ENCODE measurements at places on chromosomes 11 and 22.

DNA sequence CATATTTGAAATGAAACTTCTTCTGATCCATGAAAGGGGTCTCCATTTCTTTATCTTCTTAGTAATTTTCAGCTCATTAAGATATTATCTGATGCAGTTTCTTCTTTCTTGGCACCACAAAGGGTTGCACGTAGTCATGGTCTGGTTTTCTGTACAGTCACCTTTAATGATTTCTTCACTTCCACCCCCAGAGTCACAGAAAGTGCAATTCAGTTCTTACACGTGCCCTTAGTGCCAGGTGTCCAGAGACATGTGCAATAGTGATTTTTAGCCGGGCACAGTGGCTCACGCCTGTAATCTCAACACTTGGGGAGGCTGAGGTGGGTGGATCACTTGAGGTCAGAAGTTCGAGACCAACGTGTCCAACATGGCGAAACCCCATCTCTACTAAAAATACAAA lies 202.8 kb upstream of the MTNR1B start:
- DNase-seq, result no peak

DNA sequence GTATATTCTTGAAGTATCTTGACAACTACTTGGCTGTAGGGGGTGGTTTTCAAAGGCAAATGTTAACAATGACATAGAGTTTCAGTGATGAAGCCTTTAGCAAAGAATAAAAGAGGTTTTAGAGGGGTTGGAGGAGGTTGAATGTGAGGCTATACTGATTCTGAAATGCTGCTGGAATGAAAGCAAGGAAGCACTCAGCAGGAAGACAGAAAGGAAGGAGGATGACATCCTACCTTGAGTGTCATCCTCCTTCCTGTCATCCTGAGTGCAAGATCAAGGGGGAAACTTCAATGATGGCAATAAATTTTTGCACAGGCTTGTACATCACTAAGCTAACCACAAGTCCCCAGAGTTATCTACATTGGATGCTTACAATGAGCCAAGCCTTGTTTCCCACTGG lies 120.5 kb downstream of the APIP start:
- no peak for DNase-seq

DNA sequence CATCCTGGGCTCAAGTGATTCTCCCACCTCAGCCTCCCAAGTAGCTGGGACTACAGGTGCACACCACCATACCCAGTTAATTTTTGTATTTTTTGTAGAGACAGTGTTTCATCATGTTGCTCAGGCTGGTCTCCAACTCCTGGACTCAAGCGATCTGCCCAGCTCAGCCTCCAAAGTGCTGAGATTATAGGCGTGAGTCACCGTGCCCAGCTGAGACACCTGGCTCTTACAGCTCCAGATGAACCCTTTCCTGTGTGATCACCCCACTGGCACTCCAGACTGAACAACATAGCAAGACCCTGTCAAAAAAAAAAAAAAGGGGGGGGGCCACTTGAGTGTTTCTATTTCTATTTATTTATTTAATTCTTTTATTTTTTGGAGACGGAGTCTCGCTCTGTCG lies 1.0 kb upstream of the ADSL start:
- DNase-seq, result no peak

DNA sequence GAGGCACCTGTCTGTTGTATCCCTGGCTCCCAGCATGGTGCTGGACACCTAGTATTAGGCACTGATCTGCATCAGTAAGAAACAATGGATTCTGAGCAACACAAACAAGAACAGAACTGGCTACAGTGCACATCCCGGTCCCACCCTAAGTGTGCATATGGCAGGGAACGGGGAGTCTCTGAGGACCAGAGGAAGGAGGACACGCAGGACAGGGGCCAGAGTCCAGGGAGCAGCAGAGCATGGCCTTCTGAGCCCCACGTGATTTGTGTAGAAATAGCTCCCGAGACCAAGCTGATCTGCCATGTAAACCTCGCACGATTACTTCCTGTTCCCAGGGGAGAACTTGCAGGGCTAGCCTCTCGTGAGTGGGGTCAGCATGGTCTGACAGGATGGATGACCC lies 12.7 kb upstream of the SNX32 start:
- no peak for DNase-seq

- DNase-seq, result no peak
These were observed 1259.6 kb upstream of the CNTN5 start for GRCh38 chr11:97761175-97761574.

DNA sequence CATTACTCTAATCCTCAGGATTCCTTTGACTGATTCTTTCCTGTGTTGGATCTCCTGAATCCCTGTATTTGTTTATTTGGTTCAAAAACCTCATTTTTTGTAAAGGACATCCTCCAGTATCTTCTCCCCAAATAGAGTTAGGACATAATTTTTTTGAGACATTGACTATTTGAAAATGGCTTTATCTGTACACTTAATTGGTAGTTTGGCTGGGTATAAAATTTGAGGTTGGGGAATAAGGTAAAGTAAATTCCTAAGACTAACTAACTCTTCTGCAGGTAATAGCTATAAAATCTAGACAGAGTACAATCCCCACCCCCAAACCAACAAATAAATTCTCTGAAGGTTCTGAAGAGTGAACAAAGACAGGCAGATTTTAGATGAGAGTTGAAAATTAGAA lies 114.4 kb downstream of the CTTN start:
- DNase-seq, result no peak

DNA sequence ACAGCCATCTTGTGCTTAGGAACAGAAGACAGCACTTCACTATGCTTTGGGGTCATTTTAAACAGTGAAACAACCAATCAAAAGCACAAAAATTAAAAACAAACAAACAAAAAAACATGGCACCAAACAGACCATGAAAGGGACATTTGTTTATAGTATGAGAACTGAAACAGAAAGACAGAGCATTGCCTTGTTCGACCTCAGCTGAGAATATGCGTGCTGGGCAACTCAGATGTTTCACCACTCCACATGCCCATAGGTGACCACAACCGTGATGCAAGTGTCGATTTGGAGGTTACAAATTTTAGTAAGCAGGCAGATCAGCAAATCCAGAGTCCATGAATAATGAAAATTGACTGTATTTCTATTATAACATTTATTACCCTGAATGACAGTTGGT lies 30.0 kb downstream of the NNMT start:
- DNase-seq, result no peak

- DNase-seq, result no peak
These were observed 5.5 kb upstream of the IGF2 start for GRCh38 chr11:2144544-2145248.

- DNase-seq, result no peak
These were observed 26.4 kb downstream of the VPS37C start for GRCh38 chr11:61134801-61135257.

DNA sequence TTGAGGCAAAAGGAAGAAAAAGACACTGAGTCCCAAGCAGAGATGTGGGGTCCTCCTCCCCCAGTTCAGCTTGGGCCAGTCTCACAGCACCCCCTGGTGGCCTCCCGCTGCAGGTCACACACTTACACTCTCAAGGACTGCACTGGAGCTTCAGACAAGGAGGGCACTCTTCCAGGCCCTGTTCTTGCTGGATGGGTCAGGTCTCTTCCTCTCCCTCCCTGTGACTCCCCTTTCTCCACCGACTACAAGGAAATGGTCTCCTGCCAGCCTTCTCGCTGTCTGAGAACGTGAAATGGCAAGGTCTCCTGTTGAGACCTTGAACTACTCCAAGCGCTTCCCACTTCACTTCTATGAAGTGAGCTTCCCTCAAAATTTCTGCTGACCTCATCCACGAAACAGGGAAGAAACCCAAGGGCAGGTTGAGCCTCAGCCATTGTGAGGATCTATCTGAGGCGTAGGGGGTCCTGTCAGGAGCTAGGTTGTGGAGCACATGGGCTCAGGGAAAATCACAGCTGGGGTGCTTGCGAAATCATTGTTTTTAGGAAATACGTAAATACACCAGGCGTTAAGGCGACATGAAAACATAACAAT lies 11.2 kb upstream of the IGLL1 start:
- peak; percentile 80 for DNase-seq

DNA sequence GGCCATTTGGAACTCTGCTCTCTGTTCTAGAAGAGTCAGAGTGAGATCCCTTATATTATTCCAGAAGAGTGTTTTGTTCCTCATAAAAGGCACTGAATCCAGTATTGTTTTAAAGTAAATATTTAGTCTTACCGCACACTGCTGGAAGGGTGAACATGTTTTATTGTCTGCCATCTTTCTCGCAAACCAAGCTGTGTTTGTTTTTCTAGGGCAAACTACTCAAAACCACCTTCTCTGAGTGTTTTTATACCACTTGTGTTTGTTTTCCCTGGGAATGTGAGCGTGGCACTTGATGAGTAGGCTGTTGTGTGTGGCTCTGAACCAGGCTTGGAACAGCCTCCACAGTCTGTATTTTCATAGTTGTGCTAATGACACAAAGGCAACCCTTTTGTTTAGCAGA lies 89.8 kb downstream of the DBX1 start:
- DNase-seq, result no peak

GRCh38 chr11:83656796-83657330 lies 370.7 kb upstream of the CCDC90B start:
- no peak for DNase-seq

- DNase-seq, result no peak
These were observed 38.8 kb downstream of the MARK2 start for GRCh38 chr11:63877658-63878241.

- DNase-seq, result peak; percentile 77
These were observed 16.0 kb downstream of the USH1C start for GRCh38 chr11:17528181-17528691.

DNA sequence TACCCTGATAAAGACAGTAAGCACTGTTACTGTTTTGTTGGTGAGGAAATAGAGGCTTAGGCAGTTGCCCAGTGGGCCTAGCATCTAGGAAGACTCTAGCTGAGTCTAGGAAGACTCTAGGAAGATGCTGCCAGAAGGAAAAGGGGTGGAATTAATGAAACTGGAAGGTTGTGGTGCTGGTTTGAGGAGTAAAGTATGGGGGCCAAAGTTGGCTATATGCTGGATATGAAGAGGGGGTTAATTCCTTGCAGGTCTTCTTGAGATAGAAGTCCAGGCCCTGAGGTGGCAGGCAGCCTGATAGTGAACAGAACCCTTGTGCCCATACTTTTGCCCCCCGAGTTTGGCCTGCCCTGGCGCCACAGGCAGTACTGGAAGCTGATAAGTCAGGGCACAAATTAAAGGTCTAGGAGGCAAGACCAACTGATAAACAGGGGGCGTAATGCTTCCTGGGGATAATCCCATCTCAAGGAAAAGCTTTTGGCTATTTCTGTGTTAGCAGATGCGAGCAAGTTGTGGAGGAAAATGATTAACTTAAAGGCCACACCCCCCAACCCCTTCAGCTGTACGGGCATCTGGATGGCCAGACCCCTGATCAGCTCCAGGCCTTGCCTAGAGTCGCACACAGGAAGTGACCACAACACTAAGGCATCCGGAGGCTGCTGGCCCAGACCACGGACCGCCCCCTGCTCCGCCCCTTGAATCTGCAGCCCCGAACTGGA lies 3.1 kb downstream of the ILK start:
- peak; percentile 72 for DNase-seq

DNA sequence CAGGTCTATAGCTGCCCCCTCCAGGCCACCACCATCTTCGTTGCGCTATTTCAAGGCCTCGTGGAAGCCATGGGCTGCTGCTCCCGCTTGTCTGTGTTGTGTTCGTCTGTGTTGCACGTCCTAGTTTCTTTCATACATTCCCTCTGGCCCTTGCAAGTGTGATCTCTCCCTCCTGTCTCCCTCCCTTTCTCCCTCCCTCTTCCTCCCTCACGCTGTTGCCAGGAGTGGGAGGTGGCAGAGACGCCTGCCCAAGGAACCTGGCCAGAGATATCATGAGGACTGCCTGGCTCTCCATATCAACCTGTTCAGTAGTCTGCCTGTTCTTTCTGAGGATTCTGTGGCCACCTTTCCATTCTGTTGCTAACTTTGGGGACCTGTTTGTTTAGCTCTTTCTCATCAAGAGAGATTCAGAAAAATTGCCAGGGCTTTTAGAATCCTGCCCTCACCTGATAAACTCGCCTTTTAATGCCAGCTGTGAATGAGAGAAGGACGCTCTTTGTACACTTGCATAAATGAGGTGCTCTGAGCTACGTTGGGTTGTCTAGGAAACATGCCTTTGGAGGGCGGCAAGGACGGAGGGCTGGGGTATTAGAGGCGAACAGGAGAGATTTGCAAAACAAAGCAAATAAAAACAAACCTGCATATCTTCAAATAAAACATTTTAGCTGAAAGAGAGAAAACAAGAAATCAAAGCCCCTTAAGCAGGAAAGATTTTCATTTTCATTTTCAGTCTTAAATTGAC lies 185.2 kb downstream of the TBC1D22A start:
- DNase-seq, result peak; percentile 7

DNA sequence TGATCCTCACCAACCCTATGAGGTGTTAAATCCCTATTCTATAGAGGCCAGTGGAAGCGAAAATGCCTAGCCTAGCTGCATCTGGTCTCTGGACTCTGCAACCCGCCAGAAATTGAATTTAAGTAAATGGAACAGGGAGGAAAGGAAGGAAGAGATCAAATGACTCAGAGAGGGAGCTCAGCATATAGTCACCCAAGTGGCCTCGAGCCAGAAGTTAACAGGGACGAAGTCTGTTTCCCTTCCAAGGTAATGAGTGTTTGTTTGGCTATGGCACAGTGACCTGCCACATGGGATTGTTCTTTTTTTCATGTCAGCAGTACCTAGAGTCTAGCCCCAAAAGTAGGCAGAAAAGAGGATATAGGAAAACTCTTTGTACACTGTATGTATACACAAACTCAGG lies 66.3 kb downstream of the PAK1 start:
- DNase-seq, result no peak

GRCh38 chr22:45196926-45197605 lies 33.3 kb downstream of the NUP50 start:
- no peak for DNase-seq

GRCh38 chr11:27485930-27486773 lies 13.6 kb upstream of the LGR4 start:
- no peak for DNase-seq

DNA sequence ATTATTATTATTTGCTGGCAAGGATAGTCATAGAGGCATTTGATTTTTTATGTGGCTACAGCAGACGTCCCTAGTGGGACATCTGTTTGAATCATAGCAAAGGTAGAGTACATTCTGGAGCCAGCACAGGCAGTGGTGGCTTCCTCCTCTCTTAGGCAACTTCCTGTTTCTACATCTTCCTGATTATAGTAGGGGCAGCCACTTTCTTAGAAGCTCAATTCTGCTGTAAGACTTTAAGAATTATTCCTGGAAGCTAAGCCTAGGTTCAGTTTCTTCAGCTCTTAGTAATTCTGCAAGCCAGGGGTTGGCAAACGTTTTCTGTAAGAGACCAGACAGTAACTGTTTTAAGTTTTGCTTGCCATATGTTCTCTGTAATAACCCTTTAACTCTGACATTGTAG lies 129.3 kb upstream of the TENM4 start:
- DNase-seq, result no peak

GRCh38 chr11:90849312-90849711 lies 626.5 kb upstream of the CHORDC1 start:
- no peak for DNase-seq
